CD4-positive, alpha-beta T cell treated with Interleukin-21 for 1 hour (primary cell): ENCODE measurements at places on chromosomes 3 and 15.
A peak's percentile ranks its signal among the peaks of the same experiment; 100 is the strongest.

GRCh38 chr3:36688815-36689214 is 75.5 kb downstream of the DCLK3 start:
- no peak for DNase-seq

GRCh38 chr3:189908646-189909045 is 212.1 kb downstream of the P3H2 start:
- DNase-seq: no peak

GRCh38 chr3:55828712-55829111 is 341.6 kb upstream of the WNT5A start:
- no peak for DNase-seq

GRCh38 chr15:58682234-58682633 is 67.3 kb downstream of the ADAM10 start:
- DNase-seq: no peak

DNA sequence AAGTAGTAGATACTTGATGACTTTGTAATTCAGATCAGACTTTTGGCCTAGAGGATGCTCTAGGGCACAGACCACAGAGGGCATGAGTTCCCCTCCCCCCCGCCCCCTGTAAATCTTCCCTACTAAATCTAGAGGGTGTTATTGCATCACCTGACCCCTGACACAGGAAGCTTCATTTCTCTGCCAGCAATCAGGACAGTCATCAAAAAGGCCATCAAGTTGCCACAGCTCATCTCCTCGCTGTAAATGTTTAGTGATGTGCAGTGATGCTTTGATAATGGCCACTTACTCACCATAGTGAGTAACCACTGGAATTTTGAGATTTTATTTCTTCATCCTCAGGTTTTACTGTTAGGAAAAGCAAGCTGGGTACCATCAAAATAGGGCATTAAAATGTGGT is 289.2 kb upstream of the CHRM5 start:
- DNase-seq: no peak

- DNase-seq: no peak
Observed at GRCh38 chr15:47652328-47652727, 65.0 kb upstream of the SEMA6D start.

DNA sequence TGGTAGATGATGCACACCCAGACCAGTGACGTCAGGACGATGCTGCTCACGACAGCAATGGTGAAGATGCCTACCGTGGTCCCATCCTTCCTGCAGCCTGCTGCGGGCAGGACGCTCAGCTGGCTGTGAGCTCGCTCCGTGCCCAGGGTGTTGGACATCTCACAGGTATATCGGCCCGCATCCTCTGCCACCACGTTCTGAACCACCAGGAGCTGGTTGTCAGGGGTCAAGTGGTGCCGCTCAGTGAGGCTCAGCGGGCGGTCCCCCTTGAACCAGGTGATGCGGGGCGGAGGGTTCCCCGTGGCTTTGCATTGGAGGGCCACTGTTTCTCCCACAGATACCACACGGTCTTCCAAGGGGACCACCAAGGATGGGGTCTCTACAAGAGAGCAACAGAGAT is 117.8 kb downstream of the LRIG1 start:
- no peak for DNase-seq

DNA sequence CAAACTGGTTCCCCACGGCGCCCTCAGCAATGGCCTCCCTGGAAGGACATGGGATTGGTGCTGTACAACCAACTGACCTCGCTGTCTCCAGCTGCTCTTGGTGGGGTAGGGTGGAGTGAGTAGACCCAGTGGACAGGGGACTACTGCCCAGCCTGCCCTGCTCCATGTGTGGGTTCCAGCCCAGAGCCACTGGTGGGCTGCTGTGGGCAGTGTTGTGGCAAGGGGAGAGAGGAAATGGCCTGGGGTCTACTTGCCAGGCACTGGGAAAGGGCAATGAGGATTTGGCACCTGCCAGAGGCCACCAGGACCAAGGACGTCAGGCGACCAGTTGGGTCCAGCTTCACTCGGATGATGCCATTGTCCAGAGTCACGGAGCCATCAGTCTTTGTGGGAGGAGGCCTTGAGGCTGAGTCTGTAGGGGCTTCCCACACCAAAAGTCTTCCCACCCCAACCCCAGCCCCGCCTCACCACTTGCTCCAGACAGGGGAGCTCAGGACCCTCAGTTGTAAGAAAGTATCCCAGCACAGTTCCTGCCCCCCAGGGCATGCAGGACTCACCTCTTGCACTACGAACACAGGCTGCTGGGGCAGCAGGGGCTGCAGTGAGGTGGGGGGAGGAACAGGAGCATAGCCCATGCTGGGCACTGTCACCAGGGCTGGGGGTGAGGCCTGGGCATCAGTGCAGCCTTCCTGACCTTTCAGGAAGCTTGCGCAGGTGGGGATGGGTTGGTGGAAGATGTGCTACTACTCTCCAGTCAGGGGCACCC is 9.5 kb downstream of the MAN2C1 start:
- no peak for DNase-seq

GRCh38 chr3:48716508-48716981 is 476 bp downstream of the IP6K2 start:
- peak; percentile 49 for DNase-seq

DNA sequence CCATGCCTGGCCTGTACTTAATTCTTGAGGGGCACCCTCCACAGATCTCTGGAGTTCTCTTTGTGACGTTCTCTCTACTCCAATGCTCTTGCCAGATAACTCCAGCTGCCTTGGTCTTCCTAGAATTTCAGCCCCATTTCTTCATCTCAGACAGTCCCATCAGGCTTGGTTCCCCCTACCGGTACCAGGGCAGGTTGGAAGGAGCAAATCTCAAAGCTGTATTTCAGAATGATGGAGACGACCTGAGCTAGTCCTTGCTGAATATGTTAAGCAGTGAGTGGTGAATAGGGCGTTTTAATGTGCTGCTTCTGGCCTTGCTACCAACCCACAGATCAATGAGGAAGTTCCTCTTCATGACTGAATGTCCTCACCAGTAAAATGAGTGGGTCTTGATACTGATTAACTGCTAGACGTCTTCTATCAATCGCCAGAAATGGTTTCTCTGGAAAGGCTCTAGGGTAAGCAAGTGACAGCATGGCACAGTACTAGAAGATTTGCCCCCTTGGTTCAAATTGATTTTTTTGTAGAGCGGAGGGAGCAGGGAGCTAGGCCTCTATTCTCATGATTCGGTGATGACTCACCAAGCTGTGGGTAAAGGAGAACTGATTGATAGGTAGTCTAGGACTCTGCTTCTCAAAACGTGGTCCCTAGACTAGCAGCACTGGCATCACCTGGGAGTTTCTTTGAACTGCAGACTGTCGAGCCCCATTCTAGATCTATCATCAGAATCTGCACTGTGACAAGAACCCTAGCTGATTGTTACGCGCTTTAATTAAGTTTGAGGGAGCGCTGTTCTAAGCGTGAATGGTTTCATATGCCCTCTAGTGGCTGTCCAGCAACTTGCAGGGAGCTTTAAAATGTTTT is 67.8 kb downstream of the UBP1 start:
- DNase-seq: peak; percentile 56

DNA sequence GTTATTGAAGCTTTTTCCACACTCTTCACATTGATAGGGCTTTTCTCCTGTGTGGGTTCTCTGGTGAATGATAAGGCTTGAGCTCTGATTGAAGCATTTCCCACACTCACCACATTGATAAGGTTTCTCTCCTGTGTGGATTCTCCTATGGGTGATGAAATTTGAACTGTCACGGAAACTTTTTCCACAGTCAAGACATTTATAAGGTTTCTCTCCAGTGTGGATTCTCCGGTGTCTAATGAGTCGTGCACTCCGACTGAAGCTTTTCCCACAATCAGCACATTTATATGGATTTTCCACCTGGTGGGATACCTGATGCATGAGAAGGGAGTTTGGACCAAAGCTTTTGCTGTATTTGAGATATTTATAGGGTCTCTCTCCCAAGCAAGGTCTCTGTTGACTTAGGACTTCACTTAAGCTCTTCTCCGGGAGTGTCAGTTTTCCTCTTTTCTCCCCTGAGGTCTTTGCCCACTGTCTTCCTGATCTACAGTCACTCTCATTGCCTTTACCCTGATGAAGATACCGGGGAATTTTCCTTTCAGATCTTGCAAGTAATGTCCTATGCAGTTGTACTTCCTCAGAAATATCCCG is 9.4 kb downstream of the ZSCAN29 start:
- DNase-seq: no peak

GRCh38 chr3:113211330-113212149 is at the start of gene BOC:
BOC (plus strand) TSS chr3:113211557; CDS start chr3:113249803, 38,246 bp downstream.
- DNase-seq: no peak

GRCh38 chr15:89091627-89092220 is 3.5 kb downstream of the ABHD2 start:
- DNase-seq: no peak

- DNase-seq: no peak
Observed at GRCh38 chr3:63355809-63356208, 77.7 kb downstream of the SYNPR start.

DNA sequence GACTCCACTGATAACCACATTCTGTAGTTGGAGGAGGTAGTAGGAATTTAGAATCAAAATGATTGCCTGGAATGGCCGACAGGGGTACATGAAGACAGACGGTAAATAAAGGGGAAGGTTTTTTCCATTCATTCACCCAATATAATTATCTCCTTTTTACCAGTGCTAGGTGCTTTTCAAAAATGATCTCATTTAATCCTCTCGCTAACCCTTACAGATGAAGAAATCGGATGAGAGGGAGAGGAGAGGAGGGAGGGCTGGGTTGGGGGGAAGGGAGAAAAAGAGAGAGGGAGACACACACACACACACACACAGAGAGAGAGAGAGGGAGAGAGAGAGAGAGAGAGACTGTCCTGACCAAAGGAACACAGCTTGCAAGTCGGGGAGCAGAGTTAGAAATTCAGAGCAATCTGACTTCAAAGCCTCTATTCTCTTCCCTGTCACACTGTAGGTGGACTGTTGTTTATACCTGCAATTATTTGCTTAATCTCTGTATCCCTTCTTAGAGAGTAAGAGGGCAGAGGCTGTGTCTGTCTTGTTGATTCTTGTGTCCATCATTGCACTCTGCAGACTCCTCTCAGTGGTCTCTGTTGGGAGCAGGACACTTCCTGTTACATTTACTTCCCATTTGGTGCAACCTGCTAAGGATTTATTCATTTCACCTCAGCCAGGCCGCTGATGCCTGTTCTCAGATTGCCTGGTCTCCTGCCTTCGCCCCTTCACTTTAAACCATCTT is 18.7 kb upstream of the PAQR9 start:
- DNase-seq: no peak

DNA sequence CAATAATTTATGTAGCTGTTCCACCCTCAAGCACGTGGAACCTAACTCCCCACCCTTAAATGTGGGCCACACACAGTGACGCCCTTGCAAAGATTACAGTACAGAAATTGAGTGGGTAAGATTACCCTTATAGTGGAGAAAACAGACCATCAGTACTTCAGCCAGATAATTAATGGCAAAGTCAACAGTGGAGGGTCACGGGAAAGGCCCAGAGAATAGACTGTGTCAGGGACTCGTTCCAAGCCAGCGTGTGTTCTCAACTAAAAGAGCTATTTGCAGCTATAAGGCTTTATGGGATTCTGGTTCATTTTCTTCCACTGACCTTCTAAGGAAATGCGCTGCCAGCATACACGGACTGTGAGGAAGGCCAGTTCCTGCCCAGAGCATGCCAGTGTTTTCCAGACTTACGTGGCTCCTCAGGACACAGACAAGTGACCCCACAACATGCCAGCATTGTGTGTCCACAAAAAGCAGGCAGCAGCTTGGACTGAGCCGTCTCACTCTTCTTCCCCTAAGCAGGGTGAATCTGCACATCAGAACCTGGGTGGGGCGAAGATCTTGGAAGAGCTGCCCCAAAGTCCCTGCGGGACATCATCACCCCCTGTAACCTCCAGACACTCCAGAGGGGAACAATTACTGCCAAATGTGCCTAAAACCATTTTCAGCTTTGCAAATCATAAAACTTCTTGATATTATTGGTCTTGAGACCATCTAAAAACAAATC is 428.5 kb downstream of the OCA2 start:
- DNase-seq: no peak

GRCh38 chr3:190224863-190225692 is 97.2 kb downstream of the CLDN1 start:
- DNase-seq: peak; percentile 7

DNA sequence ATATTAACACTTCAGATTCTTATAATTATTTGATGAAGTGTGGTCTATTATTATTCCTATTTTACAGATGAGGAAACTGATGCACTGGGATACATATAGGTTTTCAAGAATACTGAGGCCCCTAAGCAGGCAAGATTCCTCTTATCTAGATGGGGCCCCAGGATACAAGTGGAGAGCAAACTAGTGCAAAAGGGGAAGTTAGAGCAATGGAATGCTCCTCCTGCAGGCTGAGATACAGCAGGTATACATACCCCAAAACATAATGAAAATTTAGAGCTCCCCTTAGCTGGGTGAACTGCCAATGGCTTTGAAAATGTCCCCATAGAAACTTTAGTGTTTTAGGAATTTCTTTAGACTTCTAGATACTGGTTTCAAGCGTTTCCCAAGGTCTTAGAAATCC is 247.1 kb downstream of the CHST2 start:
- no peak for DNase-seq

- no peak for DNase-seq
Observed at GRCh38 chr3:134911586-134912548, 116.8 kb downstream of the EPHB1 start.

DNA sequence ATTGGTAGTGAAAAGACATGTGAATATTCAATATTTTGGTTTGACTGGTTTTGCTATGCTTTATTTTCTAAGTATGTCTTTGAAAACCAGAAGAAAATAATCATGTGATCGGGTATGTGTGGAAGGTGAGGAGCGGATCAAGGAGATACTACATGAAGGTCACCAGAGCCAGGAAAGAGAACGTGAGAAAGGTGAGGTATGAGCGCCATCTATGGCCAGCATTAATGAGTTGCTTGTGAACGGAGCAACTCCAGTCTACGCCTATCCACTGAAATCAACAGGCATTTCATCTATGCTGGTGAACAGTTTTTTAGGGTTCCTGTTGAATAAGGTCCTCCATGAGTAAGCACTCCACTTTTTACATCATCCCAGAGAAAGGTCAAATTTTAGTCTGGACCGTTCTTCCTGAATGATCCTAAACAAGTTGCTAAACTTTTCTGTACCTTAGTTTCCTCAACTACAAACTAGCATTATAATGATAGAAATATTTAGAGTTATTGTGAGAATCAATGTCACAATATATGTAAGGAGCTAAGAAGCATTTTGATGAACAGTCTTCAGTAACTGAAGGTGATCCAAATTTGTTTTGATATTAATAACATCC is 1435.2 kb upstream of the CADM2 start:
- DNase-seq: no peak

DNA sequence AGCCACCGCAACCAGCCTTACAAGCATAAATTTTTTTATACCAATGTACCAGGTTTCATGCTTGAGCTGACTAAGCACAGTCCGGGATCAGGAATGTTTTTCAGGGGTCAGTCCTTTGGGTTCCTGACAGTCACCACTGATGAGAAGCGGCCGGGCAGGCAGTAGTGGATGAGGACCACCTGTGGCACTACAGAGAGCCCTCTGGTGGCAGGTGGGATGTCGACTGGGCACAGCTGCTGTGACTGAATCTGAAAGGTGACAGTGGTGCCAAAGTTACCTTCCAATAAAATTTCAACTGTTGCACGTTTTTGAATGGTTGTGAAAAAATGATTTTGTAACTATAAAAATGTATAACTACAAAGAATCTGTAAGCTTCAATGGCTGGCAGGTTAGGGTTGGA is 34.0 kb downstream of the TPRA1 start:
- no peak for DNase-seq

- DNase-seq: no peak
Observed at GRCh38 chr3:50010959-50011358, 71.0 kb downstream of the RBM6 start.

- no peak for DNase-seq
Observed at GRCh38 chr3:197828-198491, 1.4 kb downstream of the CHL1 start.
